ENCODE measurements at places on chromosomes 3 and 15.

- DNase-seq = no peak
These were observed 554.8 kb downstream of the TUSC7 start for GRCh38 chr3:117264204-117264994.

DNA sequence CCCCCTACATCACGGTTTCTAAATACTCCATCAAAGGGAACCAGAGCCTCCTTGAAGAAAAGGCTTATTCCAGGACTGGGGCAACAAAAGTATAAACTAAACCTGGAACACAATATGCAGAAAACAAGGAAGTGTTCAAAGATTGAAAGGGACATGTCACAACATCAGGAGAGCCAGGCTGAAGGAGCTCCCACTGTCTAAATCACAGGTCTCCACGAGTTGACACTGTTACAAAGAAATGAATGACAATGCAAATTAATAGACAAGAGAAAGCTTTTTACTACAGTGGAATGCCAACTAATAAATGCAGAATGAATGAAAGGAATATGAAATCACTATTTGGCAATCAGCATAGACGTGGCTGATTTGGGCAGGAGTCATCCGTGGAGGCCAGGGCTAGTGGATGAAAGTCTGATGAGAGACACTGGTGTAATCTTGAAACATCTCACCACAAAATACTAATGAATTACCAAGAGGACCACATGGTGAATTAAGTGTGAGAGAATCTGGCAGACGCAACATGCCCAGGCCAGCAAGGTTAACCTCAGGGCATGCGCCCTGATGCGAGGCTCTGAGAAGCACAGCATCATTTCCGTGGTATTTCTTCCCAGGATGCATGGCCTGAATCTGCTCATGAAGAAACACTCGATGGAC, 123.8 kb upstream of the TJP1 start:
- no peak for DNase-seq

- DNase-seq = no peak
These were observed 8.1 kb upstream of the CLDN11 start for GRCh38 chr3:170410428-170411029.

DNA sequence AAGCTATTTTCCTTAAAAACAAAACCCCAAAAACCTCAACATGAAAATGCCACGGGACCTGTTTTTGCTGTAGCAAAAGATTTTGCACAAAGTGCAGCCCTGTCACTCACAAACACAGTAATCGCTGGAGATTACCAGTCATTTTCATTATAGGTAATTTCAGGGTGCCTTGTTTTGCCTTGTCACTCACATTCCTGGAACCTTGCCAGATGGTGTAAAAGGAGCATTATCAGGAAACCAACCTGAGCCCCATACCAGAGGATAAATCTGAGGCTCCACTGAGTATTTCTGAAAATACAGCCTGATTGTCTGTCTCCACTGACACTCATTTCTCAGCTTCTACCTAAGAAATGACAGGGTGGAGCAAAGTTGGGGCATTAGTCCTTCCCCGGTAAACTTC, 791.3 kb upstream of the LMCD1 start:
- no peak for DNase-seq

DNA sequence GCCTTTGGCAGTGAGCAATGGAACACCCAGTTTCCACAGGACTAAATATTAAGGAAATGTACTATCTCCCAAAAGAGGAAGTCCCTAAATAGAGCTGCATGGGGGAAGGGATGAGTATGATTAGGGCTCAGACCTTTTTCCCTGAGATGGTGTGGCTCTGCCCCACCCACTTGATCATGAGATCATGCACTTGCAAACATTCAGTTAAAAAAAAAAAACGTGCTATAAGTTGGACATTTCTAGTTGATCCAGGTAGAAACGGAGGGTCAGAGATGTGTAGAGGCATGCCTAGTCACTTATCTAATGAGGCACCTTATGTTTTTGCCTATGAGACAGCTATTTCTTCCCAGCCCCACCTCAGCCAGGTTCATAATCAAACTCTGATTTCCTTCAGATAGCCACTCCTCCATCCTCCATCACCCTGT, 24.5 kb upstream of the SSR3 start:
- no peak for DNase-seq

Data from stimulated activated CD4-positive, alpha-beta T cell treated with anti-CD3 and anti-CD28 coated beads, Interleukin-12 subunit alpha, Interleukin-12 subunit beta, amount 100 ng/mL, for 4 hours (primary cell).